ENCODE measurements at places on chromosomes 1 and 21. TPM values are rescaled to one million over a fixed set of nuclear protein-coding genes. Genes with fewer than 3 reads are reported as not detected.

ZNF648 gene
- total RNA-seq, result not detected

SLC35F3 gene
- total RNA-seq, result 0.64 TPM

- peak; percentile 82 for DNase-seq
Observed at GRCh38 chr1:36166938-36167905, 11.3 kb downstream of the MAP7D1 start.

DNA sequence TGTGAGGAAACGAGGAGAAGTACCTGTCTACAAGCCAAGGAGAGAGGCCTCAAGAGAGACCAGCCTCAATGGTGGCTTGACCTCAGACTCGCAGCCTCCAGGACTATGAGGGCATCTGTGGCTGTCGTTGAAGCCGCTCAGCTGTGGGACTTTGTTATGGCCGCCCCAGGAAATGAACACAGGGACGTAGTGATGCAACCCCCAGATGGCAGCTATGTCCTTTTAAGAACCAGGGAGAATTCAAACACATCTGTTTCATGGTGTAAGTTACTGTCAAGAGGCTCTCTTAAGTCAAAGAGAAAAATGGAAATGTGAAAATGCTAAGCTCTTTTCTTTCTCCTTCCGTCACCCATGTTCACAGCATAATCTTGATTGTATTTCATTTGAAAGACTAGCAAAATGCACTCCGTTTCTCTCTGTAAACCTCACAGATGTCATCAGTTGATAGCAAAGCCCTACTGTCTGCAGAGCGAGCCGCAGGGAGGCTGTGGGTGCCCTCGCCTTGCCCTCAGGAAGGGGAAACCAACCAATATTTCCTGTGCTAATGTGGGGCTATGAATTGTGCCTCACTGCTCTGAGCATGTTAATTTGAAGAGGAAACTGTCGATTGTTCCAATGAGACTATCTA, 21.3 kb downstream of the UBASH3A start:
- no peak for DNase-seq

NIBAN1 gene
- 36.0 TPM for total RNA-seq

GRCh38 chr1:8467308-8467707, 149.4 kb downstream of the SLC45A1 start:
- DNase-seq, result no peak

GRCh38 chr21:46067505-46068201, 30.3 kb upstream of the COL6A2 start:
- DNase-seq, result no peak

OPRD1 gene
- total RNA-seq, result not detected

DNA sequence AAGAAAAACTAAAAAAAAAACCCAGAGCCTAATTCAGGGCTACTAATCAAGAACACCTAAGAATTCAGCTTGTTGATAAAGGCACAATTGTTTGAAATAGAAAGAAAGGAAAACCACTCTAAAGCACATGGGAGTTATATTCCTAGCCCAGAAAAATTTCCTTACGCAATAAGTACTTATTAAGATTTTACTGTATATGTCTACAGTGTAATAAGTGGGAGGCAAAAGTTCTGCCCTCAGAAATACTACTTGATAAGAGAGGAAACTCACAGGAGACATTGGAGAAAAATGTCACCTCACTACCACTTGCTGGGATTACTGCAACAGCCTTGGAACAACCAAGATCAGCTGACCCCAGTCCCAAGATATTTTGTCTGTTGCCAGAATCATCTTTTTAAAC, 66.1 kb downstream of the IARS2 start:
- DNase-seq, result no peak

GRCh38 chr21:35216996-35217395, 167.9 kb upstream of the RUNX1 start:
- DNase-seq, result no peak

- DNase-seq, result peak; percentile 82
Observed at GRCh38 chr1:21626921-21627339, 42.2 kb downstream of the RAP1GAP start.

DNA sequence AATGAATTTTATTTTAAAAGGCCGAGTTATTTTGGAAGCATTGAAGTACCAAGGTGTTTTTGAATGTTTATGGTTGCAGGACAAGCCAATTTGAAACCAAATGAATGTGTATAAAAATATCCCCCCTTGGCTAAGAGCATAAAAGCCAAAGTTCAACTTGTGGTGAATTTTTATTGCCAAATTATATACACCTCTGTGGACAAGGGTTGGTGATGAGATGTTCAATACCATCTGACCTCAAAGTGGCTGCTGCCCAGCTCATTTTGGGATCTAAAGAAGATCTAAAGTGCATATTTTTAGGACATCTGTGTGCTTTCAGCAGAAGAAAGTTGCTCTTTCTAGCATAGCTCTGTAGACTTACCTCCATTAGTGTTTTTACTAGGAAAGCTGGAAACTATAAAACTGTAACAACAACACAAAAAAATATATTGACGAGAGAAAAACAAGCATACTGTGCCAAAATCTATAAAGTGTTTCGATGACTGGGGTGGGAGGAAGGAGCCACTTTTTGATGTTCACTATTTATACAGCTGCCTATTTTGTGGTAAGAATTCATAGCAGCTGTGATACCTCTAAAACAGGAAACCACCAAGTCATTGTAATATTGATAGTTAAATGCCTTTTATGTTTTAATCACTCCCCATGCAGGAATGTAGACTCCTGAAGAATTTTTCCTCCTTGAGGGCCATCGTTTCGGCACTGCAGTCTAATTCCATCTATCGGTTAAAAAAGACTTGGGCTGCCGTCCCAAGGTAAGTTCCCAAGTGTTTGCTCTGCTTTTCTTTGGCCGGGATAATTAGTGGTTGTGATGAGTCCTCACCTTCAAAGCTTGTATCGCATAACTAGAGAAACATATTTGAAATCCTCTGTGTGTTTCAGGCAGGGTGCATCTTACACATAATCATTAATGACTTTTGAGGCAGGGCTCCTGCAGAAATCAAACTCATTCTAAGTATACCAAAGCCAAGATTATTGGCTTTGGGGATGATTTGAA, 83.2 kb downstream of the RGL1 start:
- DNase-seq, result peak; percentile 35

TSNAX gene
- total RNA-seq, result 29.7 TPM

- no peak for DNase-seq
Observed at GRCh38 chr1:101284622-101285218, 47.9 kb downstream of the S1PR1 start.

CCDC181 gene
- total RNA-seq, result 0.37 TPM

TNN gene
- total RNA-seq, result not detected

DNA sequence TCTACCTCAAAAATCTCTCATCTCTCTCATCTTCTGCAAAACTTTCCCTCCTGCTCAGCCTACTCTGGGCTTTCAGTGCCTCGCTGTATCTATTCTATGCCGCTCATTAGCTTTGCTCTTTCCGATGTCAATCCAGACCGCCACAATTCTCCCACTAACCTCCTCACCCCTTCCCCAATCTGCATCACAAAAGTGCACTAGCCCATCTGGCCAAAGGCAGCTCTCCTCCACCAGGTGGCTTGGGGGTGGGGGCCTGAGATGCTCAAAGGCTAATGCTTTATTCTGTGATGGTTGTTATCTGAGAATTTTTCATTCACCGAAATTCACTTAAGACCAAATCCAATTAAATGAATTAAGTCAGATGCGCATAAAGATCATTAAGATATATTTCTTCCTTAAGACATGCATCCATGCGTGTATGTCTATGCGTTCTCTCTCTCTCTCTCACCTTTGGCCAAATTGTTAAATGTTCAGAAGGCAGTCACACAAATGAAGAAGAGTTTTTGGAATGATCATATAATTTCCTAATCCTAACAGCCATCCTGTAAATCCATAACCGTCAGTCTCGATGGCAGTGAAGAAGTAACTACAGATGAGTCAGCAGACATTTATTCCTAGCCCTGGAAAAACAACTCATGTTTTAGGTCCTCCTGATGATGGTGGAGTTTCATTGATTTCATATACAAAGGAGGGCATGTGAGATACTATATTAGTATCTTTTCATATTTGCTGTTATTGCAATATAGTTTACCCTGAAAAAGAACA, 111.3 kb downstream of the C1orf21 start:
- no peak for DNase-seq

DNA sequence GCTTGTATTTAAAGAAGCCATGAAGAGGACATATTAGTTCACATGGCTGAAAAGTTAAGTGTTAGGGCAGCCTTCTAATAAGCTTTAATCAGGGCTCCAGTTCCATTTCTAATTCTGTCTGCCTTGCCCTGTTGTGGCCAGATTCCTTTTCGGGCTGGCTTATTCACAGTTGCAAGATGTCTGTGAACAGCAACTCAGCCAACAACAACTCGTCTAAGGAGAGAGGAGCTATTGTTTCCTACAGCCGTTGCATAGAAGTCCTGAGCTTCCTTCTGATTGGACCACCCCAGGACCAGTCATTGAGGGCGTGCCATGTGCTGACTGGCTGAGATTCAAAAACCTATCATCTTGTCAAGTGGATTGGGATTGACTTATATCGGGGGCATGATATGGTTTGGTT, 18.6 kb upstream of the COQ8A start:
- no peak for DNase-seq

GRCh38 chr1:206467915-206468314, 2.4 kb upstream of the IKBKE start:
- DNase-seq, result no peak

DNA sequence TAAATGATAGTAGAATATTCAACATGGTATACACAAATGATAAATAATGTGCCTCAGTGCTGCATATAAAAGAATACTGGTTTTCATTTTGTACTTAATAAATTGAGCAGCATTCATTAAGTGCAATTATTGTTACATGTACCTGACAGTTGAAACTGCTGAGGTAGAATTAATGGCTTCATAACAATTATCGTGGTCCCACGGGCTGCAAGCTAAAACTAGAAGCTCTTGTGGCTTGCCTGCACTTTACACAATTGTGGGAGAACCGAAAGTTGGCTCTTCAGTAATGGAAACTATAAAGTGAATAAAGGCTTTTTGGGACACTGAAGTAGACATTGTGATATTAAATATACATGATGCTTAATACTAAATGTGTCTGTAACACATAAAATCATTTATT, 23.2 kb downstream of the INSL5 start:
- no peak for DNase-seq

GRCh38 chr1:38990386-38990737, 714 bp upstream of the AKIRIN1 start:
- peak; percentile 25 for DNase-seq

DNA sequence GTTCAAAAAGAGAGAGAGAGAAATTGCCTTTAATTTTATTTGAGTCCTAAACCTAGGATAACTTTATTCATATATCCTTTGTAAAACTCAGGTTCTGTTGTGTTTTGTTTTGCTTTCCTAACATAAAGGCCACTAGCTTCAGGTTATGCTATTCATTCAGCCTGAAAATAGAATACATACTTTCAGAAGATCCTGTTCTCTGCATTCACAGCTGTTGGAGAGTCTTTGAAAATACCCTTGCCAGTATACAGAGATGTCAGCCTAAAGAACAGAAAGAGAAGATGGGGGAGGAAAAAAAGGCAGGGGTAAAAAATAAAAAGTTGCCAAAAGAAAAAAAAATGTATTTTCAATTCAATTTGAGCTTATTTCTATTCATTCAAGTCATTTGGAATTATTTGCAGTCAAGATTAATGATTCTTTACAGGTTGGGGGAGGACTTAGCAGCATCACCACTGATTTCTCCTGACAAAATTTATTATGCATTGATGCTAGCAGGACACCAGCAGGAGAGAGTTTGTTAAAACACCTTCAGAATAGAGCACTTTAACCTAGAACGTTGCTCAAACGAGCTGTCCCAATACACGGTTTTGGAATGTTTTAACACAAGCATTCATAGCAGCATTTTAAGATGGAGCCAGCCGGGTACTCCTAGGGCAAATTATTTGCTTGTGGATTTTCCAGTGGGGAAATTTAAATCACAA, 318.5 kb downstream of the NTNG1 start:
- DNase-seq, result no peak

- DNase-seq, result no peak
Observed at GRCh38 chr21:9838738-9839642, 682.4 kb upstream of the TPTE start.

- DNase-seq, result peak; percentile 85
Observed at GRCh38 chr1:241641773-241642592, 1.8 kb upstream of the CHML start.

CFAP298 gene
- 75.3 TPM for total RNA-seq

CLIC6 gene
- 0.02 TPM for total RNA-seq

DCST1 gene
- total RNA-seq, result not detected

- no peak for DNase-seq
Observed at GRCh38 chr1:215256936-215257679, 174.6 kb downstream of the KCNK2 start.

KANK4 gene
- total RNA-seq, result 27.2 TPM

DNA sequence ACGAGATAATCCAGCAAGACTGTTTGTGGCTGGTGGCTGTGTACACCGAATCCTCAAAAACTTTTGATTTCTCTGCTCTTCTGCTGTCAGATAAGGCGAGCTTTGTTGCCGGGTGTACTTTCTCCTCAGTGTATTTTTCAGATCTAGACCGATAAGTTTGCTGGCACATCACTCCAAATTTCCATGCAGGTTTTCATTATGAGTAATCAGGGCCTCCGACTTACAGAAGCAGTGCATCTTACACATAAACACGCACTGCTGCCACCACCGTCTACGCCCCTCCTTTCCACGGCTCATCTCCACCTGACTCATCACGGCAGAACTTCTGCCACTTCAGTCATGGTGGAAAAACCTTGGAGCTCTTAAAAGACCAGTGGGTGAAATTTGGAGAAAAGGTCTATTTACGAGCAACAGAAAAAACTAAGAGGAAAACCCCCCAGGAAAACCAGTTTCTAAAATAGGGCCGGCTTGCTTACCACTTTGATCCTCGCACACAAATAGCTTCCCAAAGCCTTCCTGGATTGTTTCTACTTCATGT, 7.7 kb downstream of the ZBTB21 start:
- peak; percentile 94 for DNase-seq
